ENCODE measurements at places on chromosomes 3 and 15.
A peak's percentile ranks its signal among the peaks of the same experiment; 100 is the strongest.

DNA sequence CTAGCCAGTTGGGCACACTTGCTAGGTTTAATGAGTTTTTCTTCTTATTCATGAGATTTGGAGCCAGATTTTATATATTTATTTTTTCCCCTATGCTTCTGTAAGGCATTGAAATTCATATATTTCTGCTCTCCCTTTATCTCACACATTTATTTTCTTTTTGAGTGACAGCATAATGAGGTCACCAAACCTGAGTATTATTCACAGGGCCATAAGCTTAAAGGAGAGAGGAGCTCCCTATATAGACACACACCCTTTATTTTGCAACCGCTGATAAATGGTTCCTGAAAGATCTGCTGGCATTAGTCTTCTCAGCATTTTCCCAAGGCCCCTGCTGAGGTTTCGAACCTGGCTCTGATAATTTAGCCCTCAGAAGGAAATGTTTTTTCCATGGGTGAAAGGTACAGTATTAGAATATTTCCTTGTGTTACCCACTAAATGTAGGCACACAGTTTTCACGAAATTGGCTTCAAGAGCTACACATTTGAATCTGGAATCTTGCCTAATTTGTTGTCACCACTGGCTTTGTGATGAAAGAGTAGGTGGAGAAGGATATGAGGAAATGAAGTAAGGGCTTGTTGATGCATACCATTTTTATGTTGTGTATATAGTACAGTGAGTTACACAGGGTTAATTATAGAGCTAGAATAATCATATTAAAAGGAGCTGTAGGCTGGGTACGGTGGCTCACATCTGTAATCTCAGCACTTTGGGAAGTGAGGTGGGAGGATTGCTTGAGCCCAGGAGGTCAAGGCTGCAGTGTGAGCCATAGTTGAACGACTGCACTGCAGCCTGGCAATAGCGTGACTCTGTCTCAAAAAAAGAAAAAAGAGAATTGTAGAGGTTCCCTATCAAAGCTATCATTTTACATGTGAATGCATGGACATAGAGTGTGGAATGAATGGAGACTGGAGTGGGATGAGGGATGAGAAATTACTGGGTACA is 6.5 kb downstream of the KLHL18 start:
- DNase-seq: no peak

- peak; percentile 60 for DNase-seq
Observed at GRCh38 chr3:106288781-106289180, 420.0 kb upstream of the CBLB start.

DNA sequence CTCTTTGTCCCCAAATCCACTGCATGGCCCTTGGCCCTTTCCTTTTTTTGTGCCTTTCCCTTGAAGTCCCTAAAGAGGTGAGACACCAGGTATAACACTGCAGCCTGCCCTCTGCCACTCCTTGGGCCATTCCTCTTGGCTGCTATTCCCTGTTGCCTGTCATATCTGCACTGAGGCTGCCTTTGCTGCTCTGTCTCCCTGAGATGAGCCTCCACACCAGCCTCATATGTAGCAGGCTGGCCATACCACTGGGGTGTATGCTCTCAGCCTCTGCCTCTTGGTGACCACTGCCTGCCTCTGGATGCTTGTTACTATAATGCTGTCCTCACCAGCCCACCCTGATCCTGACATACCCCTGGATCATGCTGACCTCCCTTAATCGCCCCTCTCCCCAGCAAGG is 252.0 kb downstream of the CLSTN2 start:
- DNase-seq: no peak

- DNase-seq: peak; percentile 30
Observed at GRCh38 chr3:51637941-51638471, 33.0 kb upstream of the TEX264 start.

GRCh38 chr3:31132132-31132769 is 237.8 kb upstream of the GADL1 start:
- DNase-seq: peak; percentile 41

DNA sequence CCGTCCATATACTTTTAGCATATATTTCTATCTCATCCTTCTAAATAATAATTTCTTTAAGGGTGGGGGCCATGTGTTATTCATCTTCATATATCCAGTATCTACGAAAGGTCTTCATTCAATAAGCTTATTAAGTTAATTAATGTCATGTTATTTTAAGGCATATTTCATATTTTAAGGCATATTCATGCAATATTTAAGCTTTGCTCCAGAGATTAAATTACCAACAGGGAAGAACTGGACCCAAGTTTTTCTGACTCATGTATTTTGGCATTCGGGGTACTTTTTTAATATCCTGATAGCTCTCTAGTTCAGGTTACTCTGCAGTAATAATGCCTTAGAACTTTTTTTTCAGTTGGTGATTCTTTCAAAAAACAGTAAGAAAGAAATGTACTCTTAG is 27.4 kb downstream of the PHC3 start:
- no peak for DNase-seq

DNA sequence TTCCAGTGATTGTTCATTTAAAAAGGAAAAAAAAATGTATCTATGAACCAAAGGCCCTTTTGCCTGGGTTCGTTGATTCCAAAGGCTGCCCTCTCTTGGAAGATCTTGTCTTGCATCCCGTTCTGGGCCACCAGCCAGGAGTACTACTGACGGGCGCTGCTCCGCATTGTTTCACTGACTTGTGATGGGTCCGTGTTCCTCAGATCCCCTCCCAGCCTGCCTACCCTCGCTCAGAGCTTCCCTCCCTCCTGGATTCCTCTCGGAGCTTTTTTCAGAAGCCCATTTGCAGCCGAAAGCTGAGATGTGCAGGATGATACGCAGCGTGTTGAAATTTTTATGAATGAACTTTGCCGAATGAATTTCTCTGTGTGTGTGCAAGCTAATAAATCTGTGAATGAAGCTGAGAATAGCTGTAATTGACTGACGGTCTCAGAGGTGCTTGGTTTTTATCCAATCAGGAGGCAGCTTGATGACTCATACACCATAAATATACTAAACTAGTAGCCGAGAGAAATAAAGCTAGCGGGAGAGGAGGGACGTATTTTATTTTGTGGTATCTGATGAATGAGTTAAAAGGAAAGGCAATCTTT is at the start of gene SHC4:
SHC4 (minus strand) TSS at position 396 of the 590 bp plus-strand sequence. CDS start 904 bp downstream, outside the sequence.
- DNase-seq: peak; percentile 92

- no peak for DNase-seq
Observed at GRCh38 chr15:70863450-70864218, 9.7 kb upstream of the LARP6 start.

- peak; percentile 64 for DNase-seq
Observed at GRCh38 chr3:78846718-78847117, 921.1 kb downstream of the ROBO1 start.

DNA sequence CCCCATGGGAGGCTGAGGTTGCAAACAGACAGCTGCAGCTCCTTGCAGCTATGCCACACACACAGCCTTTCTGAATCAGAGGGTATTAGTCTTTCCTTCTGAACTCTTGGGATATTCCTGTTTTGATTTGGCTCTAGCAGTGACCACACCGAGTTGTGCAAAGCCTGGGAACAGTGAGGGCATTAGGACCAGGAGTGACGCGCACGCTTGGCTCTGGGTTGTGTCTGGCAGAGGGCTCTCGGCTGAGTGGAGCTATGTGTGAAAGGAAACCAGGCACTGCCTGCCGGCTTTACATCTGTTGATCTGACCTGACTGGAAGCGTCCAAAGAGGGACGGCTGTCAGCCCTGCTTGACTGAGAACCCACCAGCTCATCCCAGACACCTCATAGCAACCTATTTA is at the start of gene GALNT15:
GALNT15 (plus strand) TSS at position 292 of the 400 bp plus-strand sequence. CDS start 472 bp downstream, outside the sequence.
- DNase-seq: peak; percentile 83

GRCh38 chr3:114609973-114610630 is 316.3 kb downstream of the TIGIT start:
- DNase-seq: no peak

- no peak for DNase-seq
Observed at GRCh38 chr3:126913524-126913923, 69.4 kb upstream of the PLXNA1 start.

DNA sequence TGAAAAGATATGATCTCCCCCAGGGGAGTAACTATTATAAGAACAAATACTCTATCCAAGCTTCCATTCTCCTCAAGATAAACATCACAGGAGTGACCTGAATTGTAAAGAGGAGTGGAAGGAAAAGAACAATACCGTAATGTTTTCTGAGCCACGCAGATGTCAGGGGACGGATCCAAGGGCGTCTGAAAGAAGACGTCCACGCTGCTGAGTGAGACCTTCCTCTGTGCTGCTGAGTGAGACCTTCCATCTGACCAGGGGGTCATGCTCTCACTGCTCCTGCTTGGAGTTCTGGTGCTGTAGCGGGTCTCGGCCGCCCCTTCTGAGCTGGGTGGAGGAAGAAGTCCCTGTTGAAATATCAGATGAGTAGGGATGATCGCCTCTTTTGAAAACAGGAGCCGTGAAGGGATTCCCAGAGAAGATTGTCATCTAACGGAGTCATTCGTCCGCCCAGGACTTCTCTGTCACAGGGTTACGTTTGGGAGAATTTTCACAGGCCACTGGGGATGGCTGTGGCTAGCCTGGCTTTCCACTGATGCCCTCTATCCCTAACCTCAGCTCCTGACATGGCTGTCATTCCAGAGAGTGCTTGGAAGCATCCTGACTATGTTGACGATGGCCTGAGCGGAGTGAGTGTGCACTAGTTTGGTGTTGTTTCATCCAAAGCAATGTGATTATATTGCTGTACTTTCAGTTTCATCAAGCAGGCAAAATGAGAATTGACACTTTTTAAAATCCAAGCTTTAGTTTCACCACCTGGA is 184.9 kb downstream of the APBA2 start:
- peak; percentile 43 for DNase-seq

- DNase-seq: no peak
Observed at GRCh38 chr3:65568497-65568896, 470.2 kb downstream of the MAGI1 start.

DNA sequence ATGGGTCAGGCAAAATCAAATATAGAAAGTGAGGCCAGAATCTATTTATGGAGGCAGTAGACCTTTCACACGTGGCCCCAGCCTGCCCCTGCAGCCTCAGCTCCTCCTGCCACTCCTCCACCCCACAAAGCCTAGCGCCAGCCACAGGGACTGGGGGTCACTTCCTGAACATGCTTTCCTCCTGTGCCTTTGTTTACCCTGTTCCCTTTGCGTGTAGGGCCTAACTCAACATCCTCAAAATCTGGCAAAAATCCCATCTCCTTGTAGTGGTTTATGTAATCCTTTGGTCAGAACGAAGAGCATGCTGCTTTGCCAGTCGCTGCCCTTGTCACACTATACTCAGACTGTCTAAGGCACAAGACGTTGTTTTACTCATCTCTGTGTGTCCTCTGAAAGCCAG is 39.6 kb downstream of the KBTBD12 start:
- DNase-seq: no peak

GRCh38 chr15:85547386-85547785 is 167.0 kb downstream of the AKAP13 start:
- DNase-seq: no peak

- DNase-seq: peak; percentile 88
Observed at GRCh38 chr15:29268706-29269484, 727 bp downstream of the NSMCE3 start.

DNA sequence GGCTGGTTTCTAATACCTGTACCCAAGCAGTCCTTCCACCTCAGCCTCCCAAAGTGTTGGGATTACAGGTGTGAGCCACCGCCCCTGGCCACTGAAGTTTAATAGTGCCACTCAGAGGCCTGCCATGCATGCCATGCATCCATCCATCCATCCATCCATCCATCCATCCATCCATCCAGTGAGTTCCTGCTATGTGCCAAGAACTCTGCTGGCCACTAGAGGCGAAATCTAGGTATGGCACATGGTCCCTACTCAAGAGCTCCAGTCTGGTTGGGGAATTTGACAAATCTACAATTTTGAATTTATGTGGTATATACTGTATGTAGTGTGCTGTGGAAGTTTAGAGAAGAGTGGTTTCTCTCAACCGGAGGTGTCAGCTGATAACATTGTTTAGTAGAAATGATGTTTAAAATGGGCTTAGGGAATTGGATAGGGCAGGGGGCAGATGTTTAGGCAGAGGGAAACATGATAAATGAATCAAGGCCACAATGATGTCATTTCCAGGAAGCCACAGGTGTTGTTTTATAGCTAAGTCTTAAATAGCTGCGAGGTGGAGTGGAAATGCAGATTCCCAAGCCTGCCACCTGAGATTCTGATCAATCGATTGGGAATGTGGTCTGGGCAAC is 384.4 kb upstream of the C2CD4B start:
- no peak for DNase-seq

- no peak for DNase-seq
Observed at GRCh38 chr3:112175646-112176045, 42.6 kb upstream of the GCSAM start.

DNA sequence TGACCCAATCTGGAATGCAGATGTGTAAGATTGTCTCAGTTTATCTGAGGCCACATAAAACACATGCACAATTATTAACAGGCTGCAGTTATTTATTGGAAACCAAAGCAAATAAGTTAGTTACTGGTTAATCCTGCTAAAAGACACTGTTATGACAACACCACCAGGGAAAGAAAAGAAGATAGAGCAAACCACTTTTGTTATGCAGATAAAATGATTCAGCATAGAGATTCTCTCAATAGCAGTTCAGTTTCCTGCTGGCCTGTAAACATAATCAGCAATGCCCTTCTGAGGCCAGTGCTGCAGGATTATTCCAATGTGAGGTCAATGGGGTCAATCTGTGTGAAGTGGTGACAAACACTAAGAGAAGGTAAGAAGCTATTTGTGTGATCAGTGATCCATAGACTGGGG is 244.4 kb downstream of the ZBTB20 start:
- DNase-seq: peak; percentile 13

DNA sequence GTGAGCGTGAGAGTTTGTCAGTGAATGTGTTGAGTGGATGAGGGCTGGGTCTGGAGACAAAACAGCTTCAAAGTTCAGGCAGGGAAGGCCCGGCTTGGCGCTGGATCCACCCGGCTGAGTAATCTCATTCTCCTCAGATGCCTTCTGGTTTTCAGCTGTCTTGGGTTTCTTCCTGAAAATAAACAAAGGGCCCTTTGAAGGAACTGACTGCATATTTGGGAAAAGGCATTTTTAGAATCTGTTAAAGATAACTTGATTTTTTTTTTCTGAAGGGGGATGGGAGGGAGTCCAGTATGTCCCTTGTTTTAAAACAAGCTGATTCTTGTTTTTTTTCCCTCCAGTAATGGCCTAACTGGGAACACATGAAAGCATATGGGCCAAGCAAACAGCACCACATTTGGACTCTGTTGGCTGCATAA is 86.4 kb downstream of the TIGIT start:
- peak; percentile 38 for DNase-seq

DNA sequence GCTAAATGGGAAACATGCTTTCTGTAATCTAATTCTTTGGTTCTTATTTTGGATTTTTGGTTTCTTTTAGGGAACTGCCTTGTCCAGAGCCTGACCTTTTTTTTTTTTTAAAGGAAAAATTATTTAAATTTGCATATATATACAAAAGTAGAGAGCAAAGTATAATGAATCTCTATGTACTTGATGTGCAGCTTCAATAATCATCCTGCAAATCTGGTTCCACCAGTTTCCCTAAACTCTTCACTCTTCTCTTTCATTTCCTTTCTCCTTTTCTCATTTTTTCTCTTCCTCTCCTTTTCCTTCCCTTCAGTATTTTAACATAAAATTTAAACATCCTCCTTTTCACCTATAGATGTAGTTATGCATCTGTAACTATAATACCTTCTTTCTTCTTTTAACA is 82.5 kb downstream of the USP13 start:
- DNase-seq: no peak

GRCh38 chr3:190597291-190597690 is 83.4 kb downstream of the IL1RAP start:
- DNase-seq: no peak
